Spinal cord (tissue), 10 donors: ENCODE measurements at places on chromosomes 12 and 14. TPM values are rescaled to one million over a fixed set of nuclear protein-coding genes. Genes with fewer than 3 reads are reported as not detected.
A peak's percentile ranks its signal among the peaks of the same experiment; 100 is the strongest.

DNA sequence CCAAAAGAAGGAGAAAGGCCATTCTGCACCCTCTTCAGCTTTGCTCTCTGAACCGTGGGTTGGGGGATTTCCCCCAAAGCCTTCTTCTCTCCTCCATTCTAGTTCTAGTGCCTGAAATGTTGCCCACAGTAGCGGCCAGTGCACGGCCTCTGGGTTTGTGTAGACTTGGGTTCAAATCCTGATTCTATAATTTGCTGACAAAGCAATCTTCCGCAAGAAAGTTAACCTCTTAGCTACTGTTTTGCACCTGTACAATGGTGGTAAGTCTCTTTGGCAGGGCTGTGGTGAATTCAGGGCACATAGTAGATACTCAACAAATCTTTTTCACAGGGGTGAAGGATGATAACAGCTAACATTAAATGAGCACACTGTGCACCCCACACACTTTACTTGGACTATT lies 5.8 kb upstream of the CACNA1C start:
- DNase-seq, result no peak

DNA sequence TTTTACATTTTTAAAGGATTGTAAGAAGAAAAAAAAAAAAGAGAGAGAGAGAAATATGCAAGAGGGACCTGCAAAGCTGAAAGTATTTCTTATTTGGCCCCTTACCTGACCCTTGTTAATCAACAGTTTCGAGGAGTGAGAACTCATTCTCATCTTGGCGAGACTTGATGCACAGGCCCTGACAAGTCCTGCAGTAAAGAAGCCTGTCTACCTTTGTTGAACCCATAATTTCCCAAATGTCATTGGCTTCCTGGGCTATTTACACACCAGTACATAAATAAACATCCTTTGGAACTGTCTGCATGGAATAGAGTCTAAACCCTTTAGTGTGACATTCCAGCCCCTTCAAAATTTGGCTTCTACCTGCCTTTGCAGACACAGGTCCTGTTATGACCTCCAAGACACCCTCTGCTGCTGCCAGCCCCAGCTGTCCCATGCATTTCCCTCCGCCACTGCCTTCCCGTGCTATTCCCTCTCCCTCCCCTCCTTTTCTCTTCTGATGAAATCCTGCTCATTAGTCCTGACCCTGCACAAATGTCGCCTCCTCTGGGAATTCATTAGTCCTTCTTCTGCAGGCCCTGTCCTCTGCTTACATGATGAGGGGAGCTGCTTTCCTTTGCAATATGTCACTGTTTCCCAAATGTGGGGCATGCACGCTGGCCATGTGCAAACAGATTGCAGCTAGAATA lies 35.1 kb downstream of the MYL2 start:
- no peak for DNase-seq

DNA sequence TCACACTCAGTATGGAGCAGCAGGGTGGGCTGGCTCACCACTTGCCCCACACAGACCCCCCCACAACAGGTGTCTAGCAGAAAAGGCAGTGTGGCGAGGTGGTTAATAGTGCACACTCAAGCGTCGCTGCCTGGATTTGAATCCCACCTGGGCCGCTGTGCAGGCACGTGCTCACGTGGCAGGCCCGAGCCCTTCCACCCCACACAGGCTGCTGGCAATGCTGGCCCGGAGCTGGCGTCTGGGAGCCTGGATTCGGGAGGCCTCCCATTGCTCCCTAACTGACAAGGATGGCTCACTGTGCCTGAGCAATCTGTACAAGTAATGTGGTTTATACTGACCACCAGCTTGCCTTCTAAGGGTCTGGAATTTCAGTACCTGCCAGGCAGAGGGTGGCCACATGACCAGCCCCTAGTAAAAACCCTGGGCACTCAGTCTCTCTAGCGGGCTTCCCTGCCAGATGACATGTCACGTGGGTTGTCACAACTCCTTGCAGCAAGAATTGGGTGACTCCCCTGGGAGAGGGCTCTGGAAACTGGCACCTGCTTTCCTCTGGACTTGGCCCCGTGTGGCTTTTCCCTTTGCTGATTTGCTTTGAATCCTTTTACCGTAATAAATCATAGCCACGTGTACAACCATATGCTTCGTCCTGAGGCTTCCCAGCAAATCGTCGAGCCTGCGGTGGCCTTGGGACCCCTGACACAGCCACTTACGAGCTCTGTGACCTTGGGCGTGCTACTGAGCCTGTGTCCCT lies 72.8 kb downstream of the SCARB1 start:
- no peak for DNase-seq

DNA sequence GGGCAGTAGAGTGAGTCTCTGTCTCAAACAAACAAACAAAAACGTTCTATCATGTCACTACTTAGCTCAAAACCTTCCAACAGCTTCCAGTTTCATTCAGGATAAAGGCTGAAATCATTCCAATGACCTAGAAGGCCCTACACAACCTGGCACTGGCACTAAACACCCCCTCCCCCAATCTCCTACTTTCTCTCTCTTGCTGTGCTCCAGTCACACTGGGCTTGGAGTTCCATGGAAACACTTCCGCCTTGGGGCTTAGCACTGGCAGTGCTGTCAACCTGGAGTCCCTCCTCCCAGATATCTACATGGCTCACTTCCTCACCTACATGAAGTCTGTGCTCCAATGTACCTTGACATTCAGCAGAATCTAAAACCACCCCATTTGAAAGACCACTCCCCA lies 65.0 kb upstream of the SINHCAF start:
- no peak for DNase-seq

- peak; percentile 54 for DNase-seq
Measured at GRCh38 chr14:64510825-64511671, 6.5 kb downstream of the ZBTB1 start.

DNA sequence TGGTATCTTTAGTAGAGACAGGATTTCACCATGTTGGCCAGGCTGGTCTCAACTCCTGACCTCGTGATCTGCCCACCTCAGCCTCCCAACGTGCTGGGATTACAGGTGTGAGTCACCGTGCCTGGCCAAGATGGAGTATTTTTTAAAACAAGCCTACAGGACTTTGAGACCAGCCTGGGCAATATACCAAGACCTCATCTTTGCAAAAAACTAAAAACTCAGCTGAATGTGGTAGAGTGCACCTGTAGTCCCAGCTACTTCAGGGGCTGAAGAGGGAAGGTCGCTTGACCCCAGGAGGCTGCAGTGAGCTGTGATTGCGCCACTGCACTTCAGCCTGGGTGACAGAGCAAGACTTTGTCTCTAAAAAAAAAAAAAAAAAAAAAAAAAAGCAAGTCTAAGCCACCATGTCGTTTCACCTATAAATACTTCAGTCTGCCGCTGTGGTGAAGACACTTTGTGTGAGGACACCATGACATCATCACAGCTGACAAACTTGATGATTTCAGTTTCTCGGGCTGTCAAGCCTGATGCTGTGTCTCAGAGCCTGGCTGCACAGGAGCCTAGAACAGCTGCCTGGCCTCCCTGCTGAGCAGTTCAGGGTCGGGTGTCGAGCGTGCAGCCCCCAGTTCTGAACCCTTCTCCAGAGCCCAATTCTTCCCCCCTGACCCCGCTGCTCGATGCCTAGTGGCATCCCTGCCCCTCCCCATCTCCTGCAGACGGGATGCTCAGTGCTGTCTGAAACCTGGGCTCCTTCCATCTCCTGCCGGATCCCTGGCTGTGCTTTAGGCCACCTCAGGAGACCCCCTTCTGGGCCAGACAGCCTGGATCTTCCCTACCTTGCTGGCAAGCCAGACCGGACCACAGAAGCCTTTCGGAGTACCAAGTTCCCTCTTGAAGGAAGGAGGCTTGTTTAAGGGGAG lies 119.2 kb upstream of the EVL start:
- no peak for DNase-seq

The ALX1 gene
- 1.2 TPM for total RNA-seq
